ENCODE measurements at places on chromosomes 12 and 14.

GRCh38 chr12:14767617-14768016 is 35.7 kb downstream of the WBP11 start:
- no peak for DNase-seq

DNA sequence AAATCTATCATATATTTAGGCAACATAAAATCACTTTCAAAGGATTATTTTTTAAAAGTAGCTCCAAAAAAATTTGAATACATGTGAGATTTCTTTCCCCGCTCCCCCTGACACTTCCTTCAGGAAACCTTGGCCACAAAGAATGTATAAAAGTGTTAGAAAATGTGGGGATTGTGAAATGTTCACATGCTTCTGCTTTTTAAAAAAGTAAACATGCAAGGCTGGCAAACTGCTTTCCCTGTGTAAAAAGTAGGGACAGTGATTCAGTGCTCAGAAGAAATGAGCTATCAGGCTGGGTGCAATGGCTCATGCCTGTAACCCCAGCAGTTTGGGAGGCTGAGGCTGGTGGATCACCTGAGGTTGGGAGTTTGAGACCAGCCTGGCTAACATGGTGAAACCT is 26.6 kb downstream of the MBIP start:
- no peak for DNase-seq

GRCh38 chr14:104266631-104267575 is 128.5 kb downstream of the KIF26A start:
- no peak for DNase-seq

DNA sequence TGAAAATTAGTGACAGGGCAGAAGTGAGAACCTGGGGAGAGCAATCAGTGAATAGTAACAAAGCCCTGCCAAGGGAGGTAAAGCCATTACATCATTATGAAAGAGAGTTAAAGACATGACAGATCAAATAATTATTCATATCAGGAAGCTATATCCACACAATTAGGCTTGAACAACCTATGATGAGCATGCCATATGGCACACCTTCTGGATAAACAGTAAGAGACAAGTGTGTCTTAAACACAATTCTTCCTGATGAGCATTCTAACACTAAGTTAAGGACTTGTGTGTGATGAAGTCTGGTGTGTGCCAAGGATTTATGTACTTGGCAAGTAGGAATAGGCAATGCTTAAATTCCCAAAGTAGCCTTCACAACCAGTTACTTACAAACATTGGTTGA is 76.1 kb downstream of the GALNT4 start:
- no peak for DNase-seq

GRCh38 chr14:105466531-105467248 is 7.9 kb upstream of the CRIP2 start:
- peak; percentile 88 for DNase-seq

GRCh38 chr12:16467272-16467671 is 119.8 kb downstream of the MGST1 start:
- DNase-seq = no peak

- DNase-seq = no peak
Observed at GRCh38 chr12:91577586-91578539, 395.2 kb upstream of the DCN start.

GRCh38 chr12:47972895-47973294 is 9.5 kb downstream of the TMEM106C start:
- no peak for DNase-seq

DNA sequence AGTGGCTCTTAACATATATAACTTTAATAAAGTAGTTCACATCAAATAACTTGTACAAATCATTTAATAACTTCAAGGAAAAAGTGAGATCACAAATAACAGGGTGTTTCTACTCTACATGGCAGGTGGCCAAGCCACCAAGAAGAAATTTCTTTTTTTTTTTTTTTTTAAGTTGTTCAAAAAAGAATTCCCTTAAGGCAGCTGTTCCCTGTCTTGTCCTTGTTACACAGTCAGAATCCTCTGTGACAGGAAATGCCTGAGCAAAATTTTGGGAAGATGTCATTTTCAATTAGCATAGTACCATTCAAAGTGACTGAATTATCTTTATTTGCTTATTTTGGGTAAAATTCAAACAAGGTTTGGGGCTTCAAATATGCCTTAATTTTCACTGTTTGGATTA is 79.4 kb downstream of the LIN7A start:
- no peak for DNase-seq

GRCh38 chr14:23286020-23286901 is at the start of gene HOMEZ:
Gene HOMEZ (minus strand): TSS chr14:23286132. CDS start chr14:23285952, 180 bp downstream.
- DNase-seq = peak; percentile 100

DNA sequence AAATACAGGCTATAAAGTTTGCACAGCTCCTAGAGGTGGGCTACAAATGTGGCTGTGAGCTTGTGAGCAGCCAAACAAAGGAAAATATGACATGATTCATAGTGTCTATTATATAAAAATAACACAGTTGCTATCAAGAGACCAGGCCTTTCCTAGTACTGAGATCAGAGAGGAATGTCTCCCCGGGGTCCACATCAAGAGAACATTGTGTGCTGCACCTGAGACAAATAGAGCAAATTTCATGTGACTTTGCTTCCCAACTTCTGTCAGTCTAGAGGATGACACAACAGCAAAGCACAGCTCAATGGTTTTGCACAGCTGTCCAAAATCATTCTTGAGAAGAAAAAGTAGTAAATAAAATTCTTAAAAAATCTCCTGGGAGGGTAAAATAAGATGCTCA is 297.5 kb upstream of the PRKD1 start:
- no peak for DNase-seq

- DNase-seq = no peak
Observed at GRCh38 chr12:3795492-3796133, 42.7 kb upstream of the CRACR2A start.

DNA sequence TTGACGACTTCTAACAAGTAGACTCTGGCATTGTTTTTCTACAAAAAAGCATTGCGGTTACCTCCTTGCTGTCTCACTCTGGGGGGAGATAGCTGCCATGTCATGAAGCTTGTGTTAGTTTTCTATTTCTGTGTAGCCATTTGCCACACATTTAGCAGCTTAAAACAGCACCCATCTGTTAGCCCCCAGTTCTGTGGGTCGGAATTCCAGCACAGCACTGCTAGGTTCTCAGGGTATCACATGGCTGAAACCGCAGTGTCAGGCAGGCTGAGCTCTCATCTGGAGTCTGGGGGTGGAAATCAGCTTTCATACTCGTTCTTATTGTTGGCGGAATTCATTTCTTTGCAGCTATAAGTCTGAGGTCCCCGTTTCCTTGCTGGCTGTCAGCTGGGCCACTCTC is 19.9 kb upstream of the STXBP6 start:
- no peak for DNase-seq

DNA sequence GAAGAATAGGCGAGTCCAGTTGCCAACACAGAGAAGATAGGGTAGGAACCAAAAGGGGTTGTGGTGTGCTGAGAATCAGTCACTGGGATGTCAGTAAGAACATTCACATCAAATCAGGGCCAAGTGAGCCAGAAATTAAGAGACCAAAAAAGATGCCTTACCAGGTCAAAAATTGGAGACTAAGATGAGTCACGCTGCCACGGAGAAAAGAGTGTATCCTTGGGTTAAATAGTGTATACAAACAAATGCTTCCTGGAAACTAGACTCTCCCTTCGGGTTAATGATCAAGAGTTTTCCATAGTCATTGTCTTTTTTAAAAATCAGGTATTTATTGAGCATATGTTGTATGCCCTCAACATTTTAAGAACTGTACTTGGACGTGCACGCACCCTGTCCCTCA is 45.2 kb upstream of the BAZ1A start:
- no peak for DNase-seq

GRCh38 chr14:77970646-77971045 is 170.7 kb downstream of the ADCK1 start:
- DNase-seq = no peak

DNA sequence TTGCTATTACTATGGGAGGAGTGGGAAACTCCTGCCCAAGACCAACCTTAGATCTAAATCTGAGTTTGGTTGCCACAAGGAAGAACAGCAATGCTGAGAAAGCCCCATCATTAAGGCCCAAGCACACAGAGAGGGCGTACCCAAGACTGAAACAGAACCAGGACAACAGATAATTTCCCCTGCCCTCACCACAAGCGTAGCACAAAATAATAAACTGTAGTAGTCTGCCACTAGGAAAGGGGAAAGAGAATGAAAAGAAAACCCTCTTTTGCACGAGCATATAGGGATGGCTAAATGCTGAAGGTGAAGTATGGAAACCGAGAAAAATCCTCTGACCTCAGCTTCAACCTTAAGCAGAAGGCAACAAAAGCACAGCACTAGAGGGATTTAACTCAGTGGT is 76.5 kb upstream of the DHRS4 start:
- DNase-seq = no peak

DNA sequence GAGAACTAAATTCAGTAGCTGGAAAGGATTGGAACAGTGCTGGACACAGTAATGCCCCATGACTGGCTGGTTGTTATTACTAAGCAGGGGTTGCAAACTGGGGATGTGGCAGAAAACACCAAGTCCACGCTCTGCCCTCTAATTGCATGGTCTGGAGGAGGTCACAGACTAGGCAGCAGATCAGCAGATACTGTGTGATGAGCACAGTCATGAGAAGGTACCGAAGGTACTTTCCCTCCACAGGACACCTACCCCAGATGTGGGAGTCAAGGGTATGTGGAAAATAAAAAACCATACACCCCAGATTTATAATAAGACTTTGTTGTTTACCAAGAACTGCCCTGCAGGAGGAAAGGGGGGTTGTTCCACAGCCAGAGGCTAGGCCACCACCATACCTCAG is 175.3 kb downstream of the PELI2 start:
- DNase-seq = no peak

GRCh38 chr12:45612044-45612794 is 117.3 kb upstream of the ARID2 start:
- DNase-seq = no peak

GRCh38 chr14:77407158-77407557 is 16.2 kb downstream of the NOXRED1 start:
- no peak for DNase-seq

- no peak for DNase-seq
Observed at GRCh38 chr12:47863467-47863866, 41.3 kb downstream of the VDR start.

- DNase-seq = peak; percentile 19
Observed at GRCh38 chr12:3170423-3171194, 93.4 kb downstream of the TSPAN9 start.

GRCh38 chr12:48061938-48062719 is 43.8 kb downstream of the SENP1 start:
- no peak for DNase-seq

DNA sequence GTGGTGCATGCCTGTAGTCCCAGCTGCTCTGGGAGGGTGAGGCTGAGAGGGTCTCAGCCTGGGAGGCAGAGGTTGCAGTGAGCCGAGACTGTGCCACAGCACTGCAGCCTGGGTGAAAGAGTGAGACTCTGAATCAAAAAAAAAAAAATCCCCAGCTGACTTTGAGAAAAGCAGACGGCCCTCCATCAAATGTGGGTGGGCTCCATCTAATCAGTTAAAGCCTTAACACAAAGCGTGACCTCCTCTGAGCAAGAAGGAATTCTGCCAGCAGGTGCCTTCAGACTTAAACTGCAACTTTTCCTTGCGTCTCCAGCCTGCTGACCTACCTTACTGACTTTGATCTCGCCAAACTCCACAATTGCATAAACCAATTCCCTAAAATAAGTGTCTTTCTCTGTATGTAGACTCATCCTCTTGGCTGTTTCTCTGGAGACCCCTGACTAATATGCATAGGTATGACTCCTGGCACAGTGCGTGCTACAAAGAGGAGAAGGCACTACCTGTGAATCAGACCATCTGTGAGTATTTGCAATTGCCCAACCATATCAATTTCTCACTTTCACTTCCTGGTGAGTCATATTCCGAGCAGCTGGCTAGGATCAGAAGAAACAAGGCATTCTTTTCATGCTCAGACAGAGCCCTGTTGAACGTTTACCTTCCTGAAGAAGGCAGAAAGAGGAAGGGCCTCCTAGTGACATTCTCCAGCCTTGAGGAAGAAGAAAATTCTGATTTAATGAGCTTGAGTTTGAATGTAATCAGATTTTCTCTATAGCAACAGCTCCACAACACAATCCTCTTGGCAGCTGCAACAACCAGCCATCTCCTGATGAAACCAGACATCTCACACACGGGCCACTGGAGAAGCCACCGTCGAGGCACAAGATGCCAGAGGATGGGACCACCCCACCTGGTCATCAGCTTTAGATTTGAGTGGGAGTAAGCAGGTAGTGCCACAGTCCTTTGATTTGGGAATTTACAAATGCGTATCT is 54.3 kb downstream of the CLMN start:
- DNase-seq = no peak

DNA sequence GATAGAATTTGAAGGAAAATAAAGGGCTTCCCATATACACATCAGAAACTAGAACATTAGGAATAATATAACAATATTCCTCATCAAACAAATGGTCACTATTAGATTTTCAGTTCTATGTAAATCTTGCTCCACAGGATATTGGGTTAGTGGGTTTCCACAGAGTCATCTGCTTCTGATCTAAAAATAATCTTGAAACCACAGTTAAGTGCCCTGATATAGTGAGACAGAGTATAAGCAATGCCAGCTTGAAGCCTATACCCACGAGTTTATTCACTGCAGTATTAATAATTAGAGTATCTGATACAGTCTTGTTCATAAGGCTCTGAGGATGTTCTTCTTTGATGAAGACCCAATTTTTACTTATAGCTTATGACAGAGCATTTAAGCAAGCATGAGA is 74.5 kb upstream of the ATF7IP start:
- DNase-seq = no peak

GRCh38 chr14:32908196-32909084 is 30.2 kb upstream of the NPAS3 start:
- no peak for DNase-seq

GRCh38 chr14:51912112-51912786 is 51.8 kb downstream of the GNG2 start:
- no peak for DNase-seq

- DNase-seq = no peak
Observed at GRCh38 chr12:95626854-95627253, 75.6 kb upstream of the USP44 start.

DNA sequence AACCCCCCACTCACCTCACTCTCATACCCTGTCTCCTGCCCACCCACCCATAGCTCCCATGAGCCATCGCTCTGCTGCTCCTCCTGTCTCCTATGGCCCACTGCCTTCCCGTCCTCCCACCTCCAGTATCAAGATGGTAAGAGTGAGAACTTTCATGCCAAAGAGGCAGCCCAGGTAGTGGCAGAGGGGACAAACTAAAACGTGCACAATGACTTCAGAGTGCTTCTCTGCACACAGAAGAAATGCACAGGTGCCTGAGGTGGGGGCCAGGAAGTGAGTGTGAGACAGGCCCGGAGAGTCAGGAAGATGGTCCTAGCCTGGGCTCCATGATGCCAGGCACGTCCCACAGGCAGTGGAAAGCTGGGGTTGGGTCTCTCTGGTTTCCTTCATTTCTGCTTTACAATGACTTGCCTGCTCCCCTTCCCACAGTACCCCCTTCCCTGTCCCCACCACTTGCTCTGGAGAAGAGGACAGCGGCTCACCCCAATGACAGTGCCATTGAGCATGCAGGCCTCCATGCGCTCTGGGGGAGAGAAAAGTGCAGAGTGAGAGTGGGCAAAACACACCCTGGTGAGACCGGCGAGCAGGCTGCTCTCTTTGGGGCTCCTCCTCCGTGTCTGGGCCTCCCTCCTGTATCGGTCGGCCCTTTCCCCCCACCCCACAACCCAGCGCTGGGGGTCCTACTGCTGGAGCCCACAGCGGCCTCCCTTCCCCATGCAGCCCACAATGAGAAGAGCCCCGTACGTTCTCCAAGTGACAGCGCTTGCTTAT is 22.8 kb upstream of the ANO2 start:
- no peak for DNase-seq

Measured in Right ventricle myocardium superior (tissue), 1 donor.